ENCODE measurements at places on chromosomes 11 and 22. TPM values are rescaled to one million over a fixed set of nuclear protein-coding genes. Genes with fewer than 3 reads are reported as not detected.

The CNGA4 gene
- total RNA-seq, result 0.39 TPM

The PATE4 gene
- total RNA-seq, result not detected

The C2CD2L gene
- 20.3 TPM for total RNA-seq

The TREH gene
- not detected for total RNA-seq

The MRGPRX2 gene
- total RNA-seq, result not detected

The ANGPTL5 gene
- total RNA-seq, result not detected

The RIMBP3B gene
- not detected for total RNA-seq

The CSF2RB gene
- 3.8 TPM for total RNA-seq

The SLC35E4 gene
- 2.9 TPM for total RNA-seq

The BMAL1 gene
- total RNA-seq, result 145 TPM

The CAPN5 gene
- total RNA-seq, result 32.3 TPM

The NXPE2 gene
- not detected for total RNA-seq

The OR2AG1 gene
- total RNA-seq, result not detected

The ANKK1 gene
- 0.40 TPM for total RNA-seq

The C1QTNF5 gene
- total RNA-seq, result not detected

The OR9G4 gene
- not detected for total RNA-seq

The TBX10 gene
- not detected for total RNA-seq

The ABTB2 gene
- 1.1 TPM for total RNA-seq

The CDC42EP2 gene
- 1.4 TPM for total RNA-seq

The SPI1 gene
- total RNA-seq, result 65.4 TPM

The OR52E1 gene
- total RNA-seq, result not detected

The TRABD gene
- 132 TPM for total RNA-seq

The POU2F3 gene
- not detected for total RNA-seq

The SMTNL1 gene
- total RNA-seq, result not detected

The BAIAP2L2 gene
- 1.2 TPM for total RNA-seq
